ENCODE measurements at places on chromosomes 2 and 18. TPM values are rescaled to one million over a fixed set of nuclear protein-coding genes. Genes with fewer than 3 reads are reported as not detected.

MAPK4 gene
- 2.6 TPM for total RNA-seq

- H3K4me1 ChIP-seq = no peaks in the 10 kb centered on the region
- DNase-seq = no peak
- no peak overlapping the region for H3K4me3 ChIP-seq
These were observed 85.4 kb downstream of the XRCC5 start for GRCh38 chr2:216194561-216194960.

DNA sequence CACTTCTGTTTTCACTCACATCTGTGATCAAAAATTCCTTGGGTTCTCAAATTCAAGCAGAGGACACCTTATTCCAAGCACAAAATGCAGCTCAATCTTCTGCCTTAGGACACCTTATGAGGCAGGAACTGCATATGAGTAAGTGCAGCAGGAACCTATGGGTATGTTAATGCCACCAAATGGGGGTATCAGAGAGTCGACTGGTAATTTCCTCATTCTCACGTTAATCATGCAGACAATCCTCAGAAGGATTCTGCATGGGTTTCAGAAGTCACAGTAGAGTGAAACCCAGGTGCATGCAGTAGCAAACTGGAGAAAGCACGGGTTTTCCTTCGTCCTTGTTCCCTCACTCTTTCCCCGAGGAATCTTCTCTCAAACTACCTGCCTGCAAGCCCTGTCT is 452.8 kb downstream of the CBLN2 start:
- no peaks in the 10 kb centered on the region for H3K4me1 ChIP-seq
- H3K4me3 ChIP-seq = no peak overlapping the region
- H3K36me3 ChIP-seq = no peaks in the 10 kb centered on the region
- H3K27me3 ChIP-seq = no peaks in the 10 kb centered on the region
- DNase-seq = no peak

PLCL1 gene
- 13.0 TPM for total RNA-seq

GRCh38 chr18:55996717-55997116 is 408.7 kb upstream of the TCF4 start:
- peaks cover 13% of the 10 kb centered on the region for H3K4me1 ChIP-seq
- H3K4me3 ChIP-seq = no peak overlapping the region
- H3K27ac ChIP-seq = no peak overlapping the region
- no peaks in the 10 kb centered on the region for H3K36me3 ChIP-seq

TYMS gene
- 23.4 TPM for total RNA-seq

RAPGEF4 gene
- total RNA-seq = 33.5 TPM

DNA sequence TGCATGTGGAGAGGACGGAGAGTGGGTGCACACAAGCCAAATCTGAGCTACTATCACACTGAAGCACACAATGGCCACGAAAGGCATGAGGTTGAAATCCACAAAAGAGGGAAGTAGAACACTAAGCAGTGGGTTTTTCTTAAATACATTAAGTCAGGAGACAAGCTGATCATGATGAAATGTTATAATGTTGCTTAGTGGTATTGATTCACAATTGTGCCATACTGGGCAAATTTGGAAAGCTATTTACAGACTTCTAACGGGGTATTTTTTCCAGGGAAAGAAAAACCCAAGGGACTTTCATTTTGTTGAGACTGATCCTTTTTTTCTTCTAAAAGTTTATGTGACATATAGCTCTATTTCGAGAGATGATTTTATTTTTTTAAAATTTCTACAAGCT is 100.8 kb upstream of the CNGA3 start:
- H3K4me1 ChIP-seq = no peaks in the 10 kb centered on the region
- DNase-seq = no peak
- H3K36me3 ChIP-seq = no peaks in the 10 kb centered on the region
- H3K4me3 ChIP-seq = no peak overlapping the region
- H3K27ac ChIP-seq = no peak overlapping the region
- H3K27me3 ChIP-seq = no peaks in the 10 kb centered on the region
